ENCODE measurements at places on chromosomes 4 and X. TPM values are rescaled to one million over a fixed set of nuclear protein-coding genes. Genes with fewer than 3 reads are reported as not detected.

The ANXA10 gene
- not detected for total RNA-seq

The RRH gene
- total RNA-seq: not detected

The IL2RG gene
- not detected for total RNA-seq

The SSX1 gene
- total RNA-seq: not detected

The USP17L13 gene
- total RNA-seq: not detected

The TMLHE gene
- total RNA-seq: 8.7 TPM

The RBM46 gene
- not detected for total RNA-seq

The MXRA5 gene
- total RNA-seq: under 0.01 TPM

The C4orf50 gene
- total RNA-seq: under 0.01 TPM

The GAGE13 gene
- total RNA-seq: not detected

The GJB1 gene
- total RNA-seq: not detected

The RFC1 gene
- 58.4 TPM for total RNA-seq

The CCKAR gene
- not detected for total RNA-seq

The AR gene
- total RNA-seq: 0.26 TPM

The FOXO4 gene
- 10.7 TPM for total RNA-seq

The ADGRL3 gene
- not detected for total RNA-seq

The ADH1C gene
- total RNA-seq: not detected

The TBC1D1 gene
- total RNA-seq: 103 TPM

The MAGEA1 gene
- total RNA-seq: not detected

The FAM200B gene
- total RNA-seq: 28.4 TPM

The DMRTC1 gene
- total RNA-seq: not detected

The UNC5C gene
- not detected for total RNA-seq

The PRRG1 gene
- total RNA-seq: 21.6 TPM

The TKTL1 gene
- total RNA-seq: not detected

The EOLA2 gene
- 12.7 TPM for total RNA-seq

The ARHGAP24 gene
- 24.2 TPM for total RNA-seq

The RAB39B gene
- total RNA-seq: 0.52 TPM

The XPNPEP2 gene
- total RNA-seq: not detected

The ANK2 gene
- 125 TPM for total RNA-seq

The UBA6 gene
- 84.8 TPM for total RNA-seq

The SLC2A9 gene
- total RNA-seq: 1.2 TPM

The ADGRG4 gene
- not detected for total RNA-seq

The HNRNPDL gene
- 105 TPM for total RNA-seq

The PSAPL1 gene
- not detected for total RNA-seq

All from dermis lymphatic vessel endothelial cell (primary cell).